ENCODE measurements at places on chromosomes 5 and 9.
A peak's percentile ranks its signal among the peaks of the same experiment; 100 is the strongest.

DNA sequence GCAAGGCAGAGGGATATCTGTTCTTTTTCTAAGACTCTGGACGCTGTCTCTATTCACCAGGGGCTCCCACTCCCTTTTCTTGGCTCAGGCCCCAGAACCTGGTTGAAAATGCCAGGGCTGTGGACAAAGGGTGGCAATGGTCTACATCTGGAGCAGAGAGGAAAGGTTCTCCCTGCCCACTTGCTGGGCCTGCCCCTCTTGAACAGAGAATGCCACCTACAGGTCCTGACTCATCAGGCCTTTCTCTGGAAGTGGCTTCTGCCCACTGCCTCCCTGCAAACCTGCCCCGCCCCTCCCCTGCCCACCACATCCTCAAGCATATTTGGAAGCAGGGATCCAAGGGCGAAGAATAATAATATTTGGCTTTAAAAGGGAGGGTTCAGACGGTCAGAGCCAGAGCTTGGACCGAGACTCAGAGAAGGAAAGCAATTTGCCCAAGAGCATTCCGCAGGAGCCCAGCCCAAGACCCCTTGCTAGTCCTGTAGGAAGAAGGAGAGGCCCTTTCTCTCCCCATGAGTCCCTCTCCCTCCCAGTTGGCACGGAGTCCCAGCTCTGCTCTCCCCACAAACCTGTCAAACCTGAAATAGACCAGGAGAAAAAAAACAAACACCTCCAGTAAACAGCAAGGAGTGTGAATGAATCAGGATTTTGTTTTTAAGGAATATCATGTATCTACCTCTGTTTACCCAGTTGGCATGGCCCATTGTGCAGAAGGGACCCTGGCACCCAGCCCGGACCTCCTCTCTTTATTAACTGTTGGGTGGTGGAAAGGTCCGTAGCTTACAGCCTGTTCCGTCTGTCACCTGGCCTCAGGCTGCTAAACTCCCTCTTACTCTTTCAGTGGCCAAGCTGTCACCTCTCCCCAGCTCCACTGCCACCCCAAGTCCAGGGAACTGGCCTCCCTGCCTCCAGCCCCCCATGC, 37.7 kb upstream of the STXBP1 start:
- peak; percentile 98 for DNase-seq

GRCh38 chr5:16617274-16617968, 624 bp upstream of the RETREG1 start:
- no peak for DNase-seq

DNA sequence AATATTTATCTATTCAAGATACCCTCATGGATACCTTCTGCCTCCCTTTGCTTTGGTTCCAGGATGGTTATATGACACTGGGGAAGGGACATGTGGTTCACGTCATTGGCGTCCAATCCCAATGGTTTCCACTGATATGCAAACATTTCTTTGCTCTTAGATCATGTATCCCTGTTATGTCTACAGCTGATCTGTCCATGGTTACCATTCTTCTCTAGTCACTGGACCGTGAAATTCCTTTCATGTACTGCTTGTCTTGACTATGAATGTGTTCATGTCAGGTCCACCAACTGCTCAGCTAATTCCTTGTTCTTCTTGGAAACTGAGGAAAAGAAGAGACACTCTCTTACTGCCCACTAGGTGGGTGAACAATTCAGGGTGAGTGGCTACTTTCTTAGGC, 391.1 kb upstream of the ZNF608 start:
- no peak for DNase-seq

- no peak for DNase-seq
These were observed 58.9 kb downstream of the ARSB start for GRCh38 chr5:78926252-78926651.

DNA sequence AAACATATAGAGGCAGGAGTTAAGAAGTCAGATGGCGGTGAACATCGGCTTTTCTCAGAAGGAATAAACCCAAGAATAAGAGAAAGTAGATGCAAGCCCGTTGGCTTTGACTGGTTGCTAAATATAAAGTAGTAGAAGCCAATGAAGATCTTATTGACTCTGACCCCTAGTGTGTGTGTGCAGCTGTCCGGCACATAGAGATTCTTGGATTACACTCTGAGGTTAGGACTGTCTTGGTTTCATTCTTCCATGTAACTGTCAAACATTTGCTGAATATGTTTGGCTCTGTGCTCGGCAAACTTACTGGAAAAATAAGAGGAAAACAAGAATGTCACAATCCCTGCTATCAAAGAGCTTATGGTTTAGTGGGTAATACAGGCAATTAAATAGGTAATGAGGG, 54.9 kb downstream of the ASTN2 start:
- DNase-seq = no peak
